ENCODE measurements at places on chromosomes 3 and 15. TPM values are rescaled to one million over a fixed set of nuclear protein-coding genes. Genes with fewer than 3 reads are reported as not detected.

The CYP1A2 gene
- not detected for total RNA-seq

The SPSB4 gene
- total RNA-seq = not detected

The STAC gene
- total RNA-seq = not detected

The ARHGAP31 gene
- 19.7 TPM for total RNA-seq

The SPESP1 gene
- 0.36 TPM for total RNA-seq

The INSYN1 gene
- total RNA-seq = 0.15 TPM

The SI gene
- not detected for total RNA-seq

The OXNAD1 gene
- 8.0 TPM for total RNA-seq

The GRM7 gene
- total RNA-seq = not detected

GRCh38 chr3:13364602-13365271 is 55.4 kb downstream of the NUP210 start:
- DNase-seq = no peak

GRCh38 chr15:85408270-85408746 is 27.9 kb downstream of the AKAP13 start:
- DNase-seq = no peak

DNA sequence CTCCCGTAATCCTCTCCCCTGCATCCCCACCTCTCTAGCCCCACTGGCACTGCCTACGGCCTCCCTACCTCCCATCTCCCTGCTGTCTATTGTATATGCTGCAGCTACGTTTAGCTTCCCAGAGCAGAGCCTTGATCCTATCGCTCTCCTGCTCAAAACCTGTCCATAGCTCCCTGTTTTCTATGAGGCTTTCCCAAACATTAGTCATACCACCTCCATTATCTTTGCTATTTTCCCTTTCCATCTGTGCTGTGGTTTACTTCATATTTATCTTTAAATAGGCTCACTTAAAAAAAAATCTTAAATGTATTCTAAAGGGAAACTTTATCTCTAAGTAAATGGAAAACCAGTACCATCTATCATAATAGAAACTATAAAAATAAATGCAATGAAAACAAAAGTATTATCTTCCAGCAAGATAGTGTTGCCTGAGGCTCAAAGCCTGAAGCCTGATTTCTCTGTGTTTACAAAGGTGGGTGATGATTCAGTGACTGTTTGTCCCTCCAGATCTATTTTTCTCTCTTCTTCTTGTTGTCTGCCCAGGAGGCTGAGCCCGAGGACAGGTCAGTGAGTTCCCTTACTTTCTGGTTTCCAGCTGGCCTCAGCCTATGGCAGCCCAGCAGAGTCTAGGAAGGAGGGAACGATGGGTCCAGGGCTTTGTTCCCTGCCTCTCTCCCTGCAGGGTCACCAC is 397.1 kb upstream of the CFAP20DC start:
- DNase-seq = no peak

DNA sequence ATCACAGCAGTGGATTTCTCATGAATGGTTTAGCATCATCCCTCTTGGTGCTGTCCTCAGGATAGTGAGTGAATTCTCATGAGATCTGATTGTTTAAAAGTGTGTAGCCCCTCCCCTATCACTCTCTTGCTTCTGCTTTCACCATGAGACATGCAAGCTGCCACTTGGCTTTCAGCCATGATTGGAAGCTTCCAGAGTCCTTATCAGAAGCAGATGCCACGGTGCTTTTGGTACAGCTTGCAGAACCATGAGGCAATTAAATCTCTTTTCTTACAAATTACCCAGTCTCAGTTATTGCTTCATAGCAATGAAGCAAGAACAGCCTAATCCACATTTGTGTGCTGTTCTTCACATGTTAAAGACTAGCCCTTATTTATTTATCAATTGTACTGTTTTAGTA is 495.2 kb upstream of the EPHA6 start:
- DNase-seq = no peak

- DNase-seq = peak; percentile 55
Measured at GRCh38 chr3:189967254-189967865, 153.3 kb downstream of the P3H2 start.

DNA sequence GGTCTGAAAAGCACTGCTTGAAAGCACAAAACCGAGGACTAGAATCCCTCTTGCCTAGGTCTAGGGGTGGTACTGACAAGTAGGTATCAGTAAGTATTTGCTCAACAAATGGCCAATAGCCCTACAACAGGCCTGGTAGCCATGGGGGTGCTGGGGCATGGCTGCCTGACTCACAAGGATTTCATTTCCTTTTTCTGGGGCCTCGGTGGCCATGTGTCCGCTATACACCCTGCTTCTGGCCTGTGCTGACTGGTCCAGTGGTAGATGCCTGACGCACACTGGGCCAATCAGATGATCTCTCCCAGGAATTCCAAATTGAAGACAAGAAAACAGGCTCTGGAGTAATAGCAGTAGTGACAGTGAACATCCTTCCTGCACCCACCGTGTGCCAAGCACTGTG is 29.4 kb downstream of the MELTF start:
- DNase-seq = peak; percentile 15

GRCh38 chr3:11155341-11156025 is 1.2 kb downstream of the HRH1 start:
- peak; percentile 83 for DNase-seq

- DNase-seq = no peak
Measured at GRCh38 chr15:34436126-34436955, 1.3 kb downstream of the GOLGA8A start.

DNA sequence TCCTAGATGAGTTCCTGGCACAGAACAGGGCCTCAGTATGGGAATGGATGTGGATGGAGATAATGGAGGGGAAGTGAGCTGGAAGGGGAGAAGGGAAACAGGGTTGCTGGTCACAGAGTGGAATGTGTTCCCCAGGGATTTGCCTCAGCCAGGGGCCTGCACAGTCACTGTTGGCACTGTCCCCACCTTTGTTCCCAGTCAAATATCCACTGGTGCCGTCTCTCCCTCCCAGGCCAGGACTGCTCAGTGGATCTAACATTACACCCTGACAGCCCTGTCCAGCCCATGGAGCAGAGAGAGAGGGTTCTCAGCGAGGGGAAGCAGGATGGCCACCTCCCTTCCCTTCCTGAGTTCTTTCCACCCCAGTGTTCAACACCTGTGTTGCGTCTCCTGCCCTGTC is 1.5 kb upstream of the PPP1R2 start:
- no peak for DNase-seq

GRCh38 chr3:101936419-101937356 is 87.4 kb downstream of the NFKBIZ start:
- peak; percentile 83 for DNase-seq

DNA sequence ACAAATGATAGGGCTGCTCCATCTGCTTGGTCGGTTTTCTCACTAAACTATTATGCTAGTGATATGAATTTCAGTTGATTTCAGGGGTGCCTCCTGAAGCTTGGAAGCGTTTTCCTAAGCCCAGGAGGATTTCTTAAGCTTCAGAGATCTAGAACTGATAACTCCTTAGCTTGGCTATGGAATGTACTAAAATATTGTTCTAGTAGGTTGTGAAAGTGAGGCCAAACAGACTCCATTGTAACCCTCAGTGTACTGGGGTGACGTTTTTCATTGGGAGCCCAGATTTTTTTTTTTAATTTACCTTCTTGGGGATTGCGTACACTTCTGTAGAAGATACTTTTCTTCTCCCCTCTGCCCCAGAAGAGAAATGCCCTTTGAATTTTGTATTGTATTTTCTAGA is 17.0 kb upstream of the ST3GAL6 start:
- DNase-seq = no peak

- no peak for DNase-seq
Measured at GRCh38 chr3:194277104-194277785, 73.9 kb downstream of the CPN2 start.

DNA sequence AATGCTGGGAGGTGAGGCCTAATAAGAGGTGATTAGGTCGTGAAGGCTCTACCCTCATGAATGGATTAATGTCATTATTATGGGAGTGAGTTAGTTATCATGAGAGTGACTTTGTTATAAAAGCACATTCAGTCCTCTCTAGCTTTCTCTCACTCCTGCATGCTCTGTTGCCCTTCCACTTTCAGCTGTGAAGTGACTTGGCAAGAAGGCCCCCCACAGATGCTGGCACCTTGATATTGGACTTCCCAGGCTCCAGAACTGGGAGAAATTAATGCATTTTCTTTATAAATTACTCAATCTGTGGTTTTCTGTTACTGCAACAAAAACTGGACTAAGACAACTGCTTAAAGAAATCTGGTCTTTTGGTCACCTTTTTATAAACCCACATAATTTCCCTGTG is 144.3 kb downstream of the FBN1 start:
- no peak for DNase-seq

DNA sequence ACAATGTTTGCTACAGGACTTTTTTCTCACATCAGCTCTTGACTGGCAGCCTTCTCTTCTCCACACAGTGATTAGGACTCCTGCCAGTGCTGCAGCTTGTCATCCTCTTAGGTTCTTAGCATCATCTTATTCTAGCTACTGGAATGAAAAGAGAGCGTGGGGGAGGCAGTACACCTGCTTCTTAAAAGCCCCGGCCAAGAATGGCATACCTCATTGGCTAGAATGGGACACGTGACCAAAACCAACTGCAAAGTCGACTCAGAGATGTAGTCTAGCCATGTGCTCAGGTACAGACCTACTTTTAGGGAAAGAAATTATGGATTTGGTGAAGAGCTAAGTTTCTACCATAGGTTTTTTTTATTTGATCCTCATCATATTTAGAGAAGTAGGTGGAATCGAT is 44.1 kb downstream of the RARB start:
- DNase-seq = no peak

- DNase-seq = no peak
Measured at GRCh38 chr3:172245241-172245640, 203.0 kb downstream of the GHSR start.

DNA sequence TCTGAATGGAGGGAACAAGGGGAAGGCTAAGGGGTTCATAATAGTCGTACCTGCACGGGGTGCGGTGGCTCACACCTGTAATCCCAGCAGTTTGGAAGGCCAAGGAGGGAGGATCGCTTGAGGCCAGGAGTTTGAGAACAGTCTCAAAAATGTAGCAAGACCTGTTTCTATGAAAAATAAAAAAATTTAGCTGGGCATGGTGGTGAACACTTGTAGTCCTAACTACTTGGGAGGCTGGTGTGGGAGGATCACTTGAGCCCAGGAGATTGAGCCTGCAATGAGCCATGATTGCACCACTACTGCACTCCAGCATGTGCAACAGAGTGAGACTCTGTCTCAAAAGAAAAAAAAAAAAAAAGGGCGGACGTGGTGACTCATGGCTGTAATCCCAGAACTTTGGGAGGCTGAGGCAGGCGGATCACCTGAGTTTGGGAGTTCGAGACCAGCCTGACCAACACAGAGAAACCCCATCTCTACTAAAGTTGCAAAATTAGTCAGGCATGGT is 17.9 kb upstream of the HDAC11 start:
- no peak for DNase-seq

- DNase-seq = no peak
Measured at GRCh38 chr15:85014932-85015331, 33.3 kb downstream of the PDE8A start.

DNA sequence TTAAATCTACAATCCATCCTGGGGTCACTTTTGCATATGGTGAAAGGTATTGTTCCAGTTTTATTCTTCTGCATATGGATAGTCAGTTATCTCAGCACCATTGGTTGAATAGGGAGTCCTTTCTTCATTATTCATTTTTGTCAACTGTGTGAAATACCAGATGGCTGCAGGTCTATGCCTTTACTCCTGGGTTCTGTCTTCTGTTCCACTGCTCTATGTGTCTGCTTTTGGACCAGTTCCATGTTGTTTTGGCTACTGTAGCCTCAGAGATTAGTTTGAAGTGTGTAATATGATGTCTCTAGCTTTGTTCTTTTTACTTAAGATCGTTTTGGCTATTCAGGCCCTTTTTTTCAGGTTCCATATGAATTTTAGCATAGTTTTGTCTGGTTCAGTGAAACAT is 795.8 kb downstream of the OTOL1 start:
- no peak for DNase-seq

GRCh38 chr3:186534113-186534669 is 10.0 kb downstream of the CRYGS start:
- no peak for DNase-seq

GRCh38 chr3:6516143-6516542 is 344.8 kb upstream of the GRM7 start:
- no peak for DNase-seq

DNA sequence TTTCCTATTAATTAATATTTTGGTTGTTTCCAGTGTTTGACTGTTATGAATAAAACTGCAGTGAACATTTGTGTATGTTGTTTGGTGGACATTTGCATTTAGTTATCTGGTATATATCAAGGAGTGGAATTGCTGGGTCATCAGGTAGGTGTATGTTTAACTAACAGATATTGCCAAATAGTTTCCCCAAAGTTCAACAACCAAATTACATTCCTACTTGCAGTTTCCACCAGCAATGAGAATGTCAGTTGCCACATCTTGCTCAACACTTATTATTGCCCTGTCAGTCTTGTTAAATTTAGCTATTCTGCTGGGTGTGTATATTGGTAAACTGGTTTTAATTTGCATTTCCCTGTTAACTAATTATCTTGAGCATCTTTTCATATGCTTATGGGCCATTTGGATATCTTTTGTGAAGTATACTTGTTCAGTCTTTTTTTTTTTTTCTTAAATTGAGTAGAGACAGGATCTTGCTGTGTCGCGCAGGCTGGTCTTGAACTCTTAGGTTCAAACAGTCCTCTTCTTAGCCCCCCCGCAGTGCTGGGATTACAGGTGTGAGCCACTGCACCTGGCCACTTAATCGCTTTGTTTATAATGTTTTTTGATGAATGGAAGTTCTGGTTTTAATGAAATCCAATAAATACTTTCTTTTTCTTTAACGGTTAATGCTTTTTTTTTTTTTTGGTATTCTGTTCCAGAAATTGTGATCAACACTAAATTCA is 7.9 kb downstream of the FEM1B start:
- DNase-seq = no peak

DNA sequence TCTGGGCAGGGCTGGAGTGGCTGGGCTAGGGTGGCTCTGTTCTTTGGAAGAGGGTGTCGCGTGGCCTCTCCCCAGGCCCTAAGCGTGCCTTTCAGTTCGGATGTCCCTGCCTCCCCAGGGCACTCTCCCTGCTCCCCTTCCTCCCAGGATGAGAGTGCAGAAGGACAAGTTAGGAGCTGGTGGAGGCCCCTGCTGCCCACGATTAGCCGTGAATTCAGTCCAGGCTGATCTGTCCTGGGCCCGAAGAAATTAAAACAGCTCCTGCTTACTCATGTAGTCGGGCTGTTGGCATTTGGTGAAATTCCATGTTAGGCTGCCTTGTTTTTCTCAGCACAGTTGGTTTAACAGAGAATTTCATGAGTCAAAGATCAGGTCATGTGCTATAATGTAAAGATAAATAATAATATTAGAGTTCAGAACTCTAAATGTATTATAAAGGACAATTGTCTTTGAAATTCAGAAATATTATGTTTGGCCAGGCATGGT is 24.5 kb downstream of the NIPA1 start:
- no peak for DNase-seq

GRCh38 chr3:5389057-5389456 is 201.6 kb downstream of the EDEM1 start:
- DNase-seq = no peak

GRCh38 chr15:90239371-90239770 is 5.4 kb downstream of the GDPGP1 start:
- DNase-seq = no peak
